ENCODE measurements at places on chromosomes 7 and 10. TPM values are rescaled to one million over a fixed set of nuclear protein-coding genes. Genes with fewer than 3 reads are reported as not detected.
A peak's percentile ranks its signal among the peaks of the same experiment; 100 is the strongest.

The CASTOR2 gene
- 4.9 TPM for total RNA-seq

DNA sequence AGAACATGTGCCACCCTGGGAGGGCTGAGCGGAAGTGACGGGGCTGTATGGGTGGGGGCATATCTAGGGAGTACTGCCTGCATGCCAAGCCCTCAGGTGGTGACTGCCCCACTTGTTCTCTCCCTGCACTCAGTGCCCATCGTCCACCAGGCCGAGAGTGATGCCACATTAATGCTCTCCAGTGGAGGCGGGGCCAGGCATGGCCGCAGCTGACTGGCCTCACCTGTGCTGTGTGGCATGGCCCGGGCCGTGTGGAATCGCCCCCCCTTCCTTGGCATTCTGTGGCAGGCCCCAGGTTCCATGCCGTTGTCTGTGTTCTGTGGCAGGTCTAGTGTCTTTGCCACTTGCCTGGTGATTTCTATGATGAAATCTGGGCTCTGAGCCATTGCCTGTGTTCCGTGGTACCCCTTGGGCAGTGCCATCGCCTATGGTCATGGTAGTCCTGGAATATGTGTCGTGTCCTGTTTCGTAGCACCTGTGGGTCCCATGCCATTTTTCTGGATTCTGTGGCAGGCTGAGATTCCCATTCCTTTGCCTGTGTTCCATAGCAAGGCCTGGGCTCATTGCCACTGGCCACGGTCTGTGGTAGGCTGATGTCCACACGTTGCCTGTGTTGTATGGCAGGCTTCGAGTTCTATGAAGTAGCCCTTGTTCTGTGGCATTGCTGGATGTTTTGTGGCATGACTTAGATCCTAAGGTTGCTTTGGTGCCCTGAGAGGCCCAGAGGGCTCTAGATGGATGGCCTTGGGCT, 8.9 kb downstream of the FLNC start:
- no peak for DNase-seq

DNA sequence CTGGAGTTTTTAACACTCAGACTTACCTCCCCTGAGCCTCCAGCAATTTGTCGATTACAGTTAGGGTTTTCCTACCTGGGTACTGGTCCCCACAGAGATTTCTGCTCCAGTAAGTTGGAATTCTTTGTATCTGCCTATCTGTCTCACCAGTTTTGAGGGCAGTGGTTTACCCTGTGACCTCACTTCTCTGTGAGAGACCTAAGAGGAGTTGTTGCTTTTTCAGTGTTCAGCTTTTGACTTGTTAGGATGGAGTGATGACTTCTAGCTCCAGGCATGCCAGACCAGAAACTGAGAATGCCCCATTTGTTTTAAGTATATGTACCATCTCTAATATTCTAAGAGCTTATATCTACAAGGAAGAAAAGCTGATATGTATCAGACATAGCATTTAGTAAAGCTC, 42.9 kb downstream of the CSGALNACT2 start:
- no peak for DNase-seq

GRCh38 chr10:75146780-75147179, 35.3 kb downstream of the SAMD8 start:
- no peak for DNase-seq

The OR2A12 gene
- not detected for total RNA-seq

The C10orf67 gene
- not detected for total RNA-seq

GRCh38 chr10:23535381-23535780, 96.5 kb downstream of the OTUD1 start:
- no peak for DNase-seq

GRCh38 chr7:133070562-133070961, 11.3 kb downstream of the CHCHD3 start:
- DNase-seq, result no peak

DNA sequence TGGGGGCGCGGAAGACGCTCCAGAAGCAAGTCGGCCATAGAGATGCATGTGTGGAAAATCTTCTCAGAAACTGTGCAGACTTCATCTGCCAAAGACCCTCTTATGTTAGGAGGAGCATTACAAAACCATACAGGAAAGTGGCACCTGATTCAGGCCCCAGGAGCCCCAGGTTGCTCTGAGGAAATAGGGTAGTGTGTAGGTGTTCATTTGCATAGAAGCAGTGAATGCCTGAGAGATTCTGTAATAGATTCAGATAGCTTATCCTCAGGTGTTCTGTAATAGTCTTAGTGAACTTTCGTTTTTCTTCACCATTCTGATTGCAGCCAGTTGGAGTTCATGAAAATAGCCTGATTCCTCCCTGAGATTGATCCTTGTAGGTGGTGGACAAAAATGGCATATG, 106.4 kb upstream of the GJD4 start:
- peak; percentile 56 for DNase-seq

- no peak for DNase-seq
Observed at GRCh38 chr7:137774793-137775201, 72.0 kb downstream of the DGKI start.

DNA sequence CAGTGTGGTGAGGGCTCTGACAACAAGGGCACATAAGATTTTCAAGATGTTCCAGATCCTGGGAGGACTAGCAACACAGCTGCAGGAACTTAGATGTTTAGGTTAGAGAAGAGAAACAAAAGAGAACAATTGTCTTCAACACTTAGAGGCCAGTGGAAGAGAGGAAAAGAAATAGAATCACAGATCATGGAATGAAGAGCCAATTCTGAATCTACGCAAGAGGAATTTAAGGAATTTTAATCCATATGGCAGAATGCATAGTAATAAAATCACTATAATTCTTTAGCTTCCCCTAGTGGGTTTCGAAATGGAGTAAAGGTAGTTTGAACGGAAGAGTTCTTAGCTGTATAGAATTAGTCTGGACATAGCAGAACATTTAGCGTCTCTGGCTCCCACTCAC, 114.6 kb upstream of the LRRTM3 start:
- no peak for DNase-seq

DNA sequence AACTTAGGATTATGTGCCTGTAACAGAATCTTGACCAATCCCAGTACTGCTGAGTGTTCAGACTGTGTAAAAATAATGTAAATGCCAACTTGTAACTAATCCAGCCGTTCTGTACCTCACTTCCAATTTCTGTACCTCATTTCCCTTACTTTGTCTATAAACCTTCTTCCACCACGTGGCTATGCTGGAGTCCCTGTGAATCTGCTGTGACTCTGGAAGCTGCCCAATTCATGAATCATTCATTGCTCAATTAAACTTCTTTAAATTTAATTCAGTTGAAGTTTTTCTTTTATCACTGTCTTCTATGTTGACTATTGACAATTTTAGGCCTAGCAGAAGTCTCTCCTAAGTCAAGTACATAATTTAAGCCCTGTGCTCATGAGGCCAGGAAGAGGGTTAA, 215.3 kb upstream of the RHOBTB1 start:
- no peak for DNase-seq

GRCh38 chr7:56537952-56538351, 421.7 kb upstream of the NUPR2 start:
- DNase-seq, result no peak

DNA sequence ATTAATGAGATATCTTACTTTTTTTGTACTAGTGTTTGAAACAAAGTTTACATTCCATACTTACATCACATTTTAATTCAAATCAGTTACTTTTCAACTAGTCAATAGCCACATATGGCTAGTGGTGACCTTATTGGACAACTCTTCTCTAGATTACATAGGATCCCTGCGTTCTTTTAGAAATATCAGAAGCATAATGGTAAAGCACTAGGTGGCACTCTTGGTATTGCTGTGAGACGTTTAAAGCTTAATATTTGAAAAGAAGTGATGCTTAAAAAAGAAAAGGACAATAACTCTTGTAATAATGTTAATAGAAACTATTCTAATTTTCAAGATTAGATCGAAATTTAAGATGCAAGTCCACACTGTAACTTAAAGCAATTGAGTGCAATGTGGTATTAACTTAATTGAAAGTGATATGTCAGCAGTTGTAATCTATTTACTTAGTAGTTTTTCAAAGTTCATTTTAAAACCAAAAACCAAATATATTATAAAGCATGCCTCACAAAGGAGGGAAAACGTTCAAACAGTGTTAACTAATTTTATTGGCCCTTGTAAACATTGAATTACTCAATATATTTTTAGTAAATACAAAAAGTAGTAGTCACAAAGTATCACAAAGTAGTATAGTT, 339.1 kb downstream of the ATRNL1 start:
- DNase-seq, result no peak

- no peak for DNase-seq
Observed at GRCh38 chr10:118596426-118597124, 1.1 kb upstream of the PRLHR start.

DNA sequence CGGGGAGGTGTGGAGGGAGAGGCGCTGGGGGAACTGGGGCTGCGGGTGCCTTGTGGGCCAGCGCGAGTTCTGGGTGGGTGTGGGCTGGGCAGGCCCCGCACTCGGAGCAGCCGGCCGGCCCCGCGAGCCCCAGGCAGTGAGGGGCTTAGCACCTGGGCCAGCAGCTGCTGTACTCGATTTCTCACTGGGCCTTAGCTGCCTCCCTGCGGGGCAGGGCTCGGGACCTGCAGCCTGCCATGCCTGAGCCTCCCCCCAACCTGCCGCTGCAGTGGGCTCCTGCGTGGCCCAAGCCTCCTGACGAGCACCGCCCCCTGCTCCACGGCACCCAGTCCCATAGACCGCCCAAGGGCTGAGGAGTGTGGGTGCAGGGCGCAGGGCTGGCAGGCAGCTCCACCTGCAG, 116.3 kb downstream of the CFTR start:
- no peak for DNase-seq

The LLCFC1 gene
- not detected for total RNA-seq

DNA sequence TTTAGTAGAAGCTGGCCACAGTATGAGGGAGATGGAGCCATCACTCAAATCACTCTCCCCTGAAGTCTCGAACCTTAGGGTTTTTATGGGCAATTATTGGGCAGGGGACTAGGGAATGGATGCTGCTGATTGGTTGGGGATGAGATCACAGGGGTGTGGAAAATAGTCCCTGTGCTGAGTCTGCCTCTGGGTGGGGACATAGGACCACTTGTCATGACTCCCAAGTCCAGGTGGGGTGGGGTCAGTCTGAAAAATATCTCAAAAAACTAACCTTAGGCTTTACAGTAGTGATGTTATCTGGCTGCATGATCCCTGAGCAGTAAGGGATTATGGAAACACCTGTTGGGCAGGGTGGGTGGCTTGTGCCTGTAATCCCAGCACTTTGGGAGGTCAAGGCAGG, 98.6 kb downstream of the XRCC2 start:
- DNase-seq, result no peak

The OR2A7 gene
- total RNA-seq, result 1.3 TPM

The ASB10 gene
- total RNA-seq, result not detected

GRCh38 chr10:34179280-34179679, 635.8 kb downstream of the PARD3 start:
- DNase-seq, result no peak

GRCh38 chr7:45143616-45144015, 14.0 kb upstream of the RAMP3 start:
- DNase-seq, result no peak

DNA sequence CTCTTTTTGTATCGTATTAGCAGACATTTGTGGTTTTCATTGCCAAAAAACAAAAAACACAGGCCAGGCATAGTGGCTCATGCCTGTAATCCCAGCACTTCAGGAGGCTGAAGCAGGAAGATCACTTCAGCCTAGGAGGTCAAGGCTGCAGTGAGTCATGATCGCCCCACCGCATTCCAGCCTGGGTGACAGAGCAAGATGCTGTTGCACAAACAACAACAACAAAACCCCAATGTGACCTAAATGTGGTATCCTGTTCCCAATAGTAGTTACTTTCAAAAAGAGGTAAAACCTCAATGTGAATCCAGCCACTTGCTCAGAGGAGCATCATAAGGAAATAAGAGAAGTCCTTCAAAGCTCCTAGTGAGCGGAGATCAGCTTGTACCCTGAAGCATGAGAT, 45.8 kb upstream of the SKAP2 start:
- DNase-seq, result no peak

The ZNF735 gene
- total RNA-seq, result not detected

DNA sequence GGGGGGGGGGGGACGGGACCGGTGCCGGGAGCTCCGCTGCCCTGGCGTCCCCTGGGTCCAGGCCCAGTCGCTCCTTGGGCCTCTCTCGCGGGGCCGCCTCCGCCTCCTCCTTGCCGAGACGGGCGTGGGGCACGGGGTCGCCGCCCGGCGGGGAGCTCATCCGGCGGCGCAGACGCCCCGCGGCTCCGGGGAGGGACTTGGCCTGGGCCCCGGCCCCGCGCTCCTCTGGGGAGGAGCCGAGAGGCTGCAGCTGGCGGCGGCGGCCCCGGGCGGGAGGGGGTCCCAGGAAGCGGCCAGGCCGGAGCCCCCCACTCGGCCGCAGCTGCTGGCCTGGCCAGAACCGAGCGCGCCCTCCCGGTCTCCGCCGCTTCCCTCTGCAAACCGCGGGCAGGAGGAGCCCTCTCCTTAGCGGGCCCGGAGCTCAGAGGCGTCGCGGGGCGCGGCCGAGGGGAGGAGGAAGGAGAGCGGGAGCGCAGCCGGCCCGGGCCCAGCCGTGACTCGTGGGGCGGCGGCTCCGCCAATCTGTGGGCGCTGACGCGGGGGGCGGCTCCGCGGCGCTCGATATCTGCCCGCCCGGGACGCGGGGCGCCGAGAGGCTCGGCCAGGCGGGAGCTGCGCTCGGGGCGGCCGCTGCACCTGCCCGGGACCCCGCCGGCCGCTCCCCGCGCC, at the start of gene FAM20C:
FAM20C (plus strand) TSS at position 591 of the 669 bp plus-strand sequence. CDS start 629 bp downstream, outside the sequence.
- DNase-seq, result peak; percentile 53

GRCh38 chr10:60535427-60535826, 145.8 kb upstream of the ANK3 start:
- DNase-seq, result no peak

DNA sequence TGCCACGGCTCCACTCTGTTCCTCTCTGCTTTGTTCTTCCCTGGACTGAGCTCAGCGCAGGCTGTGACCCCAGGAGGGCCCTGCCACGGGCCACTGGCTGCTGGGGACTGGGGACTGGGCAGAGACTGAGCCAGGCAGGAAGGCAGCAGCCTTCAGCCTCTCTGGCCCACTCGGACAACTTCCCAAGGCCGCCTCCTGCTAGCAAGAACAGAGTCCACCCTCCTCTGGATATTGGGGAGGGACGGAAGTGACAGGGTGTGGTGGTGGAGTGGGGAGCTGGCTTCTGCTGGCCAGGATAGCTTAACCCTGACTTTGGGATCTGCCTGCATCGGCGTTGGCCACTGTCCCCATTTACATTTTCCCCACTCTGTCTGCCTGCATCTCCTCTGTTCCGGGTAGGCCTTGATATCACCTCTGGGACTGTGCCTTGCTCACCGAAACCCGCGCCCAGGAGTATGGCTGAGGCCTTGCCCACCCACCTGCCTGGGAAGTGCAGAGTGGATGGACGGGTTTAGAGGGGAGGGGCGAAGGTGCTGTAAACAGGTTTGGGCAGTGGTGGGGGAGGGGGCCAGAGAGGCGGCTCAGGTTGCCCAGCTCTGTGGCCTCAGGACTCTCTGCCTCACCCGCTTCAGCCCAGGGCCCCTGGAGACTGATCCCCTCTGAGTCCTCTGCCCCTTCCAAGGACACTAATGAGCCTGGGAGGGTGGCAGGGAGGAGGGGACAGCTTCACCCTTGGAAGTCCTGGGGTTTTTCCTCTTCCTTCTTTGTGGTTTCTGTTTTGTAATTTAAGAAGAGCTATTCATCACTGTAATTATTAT, 1.2 kb downstream of the CLDN4 start:
- DNase-seq, result no peak

Data from B cell (primary cell).